NCI-H1417 (cell line): ENCODE measurements at places on chromosomes 2 and 18.

- DNase-seq, result no peak
Observed at GRCh38 chr2:55827855-55828254, 95.7 kb downstream of the EFEMP1 start.

- peak; percentile 88 for DNase-seq
Observed at GRCh38 chr2:240136013-240136670, at the start of gene COPS9. Gene COPS9 (minus strand): TSS chr2:240136305. CDS start chr2:240136284, 21 bp downstream.

GRCh38 chr2:62296832-62297623 is 101.1 kb downstream of the B3GNT2 start:
- no peak for DNase-seq

DNA sequence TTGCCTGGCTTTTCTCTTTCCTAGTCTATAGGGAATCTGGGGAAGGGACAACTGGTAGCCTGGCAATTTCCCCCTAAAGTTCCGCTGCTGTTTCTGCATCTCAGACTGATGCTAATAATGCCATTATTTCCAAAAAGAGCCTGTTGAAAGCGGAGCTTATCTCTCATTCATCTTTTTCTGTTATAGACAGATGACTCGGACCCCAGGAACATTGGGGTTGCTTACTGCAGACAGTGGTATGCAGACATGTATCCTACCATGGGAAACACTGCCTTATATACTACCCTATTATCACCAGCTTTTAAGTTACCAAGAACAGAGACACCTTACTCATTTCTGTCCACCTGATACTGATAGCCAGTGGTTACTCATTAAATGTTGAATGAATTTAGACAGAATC is 15.3 kb downstream of the ETAA1 start:
- no peak for DNase-seq

DNA sequence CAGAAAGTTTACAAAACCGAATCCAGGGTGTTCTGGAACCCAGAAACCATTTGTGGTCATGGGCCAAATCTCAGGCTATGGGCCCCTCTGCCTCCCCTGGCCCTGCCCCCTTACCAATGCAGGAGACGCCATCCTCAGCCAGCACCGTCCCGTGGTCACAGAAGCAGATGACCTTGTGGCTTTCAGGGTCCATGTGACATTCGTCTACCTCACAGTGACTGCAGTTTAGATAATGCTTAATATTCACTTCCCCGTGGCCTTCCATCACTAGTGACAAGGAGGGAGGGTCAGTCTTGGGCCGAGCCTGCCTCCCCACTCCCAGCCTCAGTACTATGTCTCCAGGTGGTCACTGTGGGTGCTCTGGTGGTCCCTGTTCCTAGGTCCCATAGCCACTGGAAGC is 111.6 kb downstream of the CLIP4 start:
- no peak for DNase-seq

DNA sequence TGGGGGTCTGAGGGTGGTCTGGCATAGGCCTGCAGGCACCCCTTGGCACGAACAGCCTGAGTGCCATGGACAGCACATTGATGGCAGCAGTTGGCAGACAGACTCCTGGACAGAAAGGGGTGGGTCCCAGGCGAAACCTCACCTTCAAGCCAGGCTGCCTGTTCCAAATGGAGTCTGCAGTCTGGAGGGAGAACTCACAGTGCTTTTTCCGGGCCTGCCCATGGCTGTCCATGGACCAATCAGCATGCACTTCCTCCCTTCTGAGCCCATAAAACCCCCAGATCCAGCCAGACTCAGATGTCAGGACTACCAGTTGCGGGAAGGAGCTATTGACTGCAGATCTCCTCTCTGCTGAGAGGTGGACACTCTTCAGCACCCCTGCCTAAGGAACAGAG is 694.6 kb upstream of the ACVR2A start:
- no peak for DNase-seq

DNA sequence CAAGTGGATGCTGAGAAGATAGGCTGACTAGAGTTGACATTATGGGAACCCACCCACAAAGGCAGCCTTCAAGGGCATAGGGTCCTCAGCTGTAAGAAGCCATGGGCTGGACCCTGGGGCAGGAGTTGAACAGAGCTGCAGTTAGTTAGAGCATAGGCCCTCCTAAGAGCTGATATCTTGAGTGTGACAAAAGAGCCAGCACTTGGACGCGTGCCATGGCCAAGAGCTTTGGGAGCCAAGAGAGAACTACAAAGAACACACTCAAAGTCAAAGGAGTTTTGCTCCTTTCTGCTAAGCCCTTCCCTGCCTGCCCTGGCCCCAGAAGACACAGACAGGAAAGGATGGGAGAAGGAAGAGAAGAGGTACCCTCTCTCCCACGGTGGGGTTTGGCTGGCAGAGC is 29.9 kb upstream of the AGAP1 start:
- DNase-seq, result no peak

GRCh38 chr2:235494716-235495372 is 1.0 kb downstream of the AGAP1 start:
- peak; percentile 66 for DNase-seq

DNA sequence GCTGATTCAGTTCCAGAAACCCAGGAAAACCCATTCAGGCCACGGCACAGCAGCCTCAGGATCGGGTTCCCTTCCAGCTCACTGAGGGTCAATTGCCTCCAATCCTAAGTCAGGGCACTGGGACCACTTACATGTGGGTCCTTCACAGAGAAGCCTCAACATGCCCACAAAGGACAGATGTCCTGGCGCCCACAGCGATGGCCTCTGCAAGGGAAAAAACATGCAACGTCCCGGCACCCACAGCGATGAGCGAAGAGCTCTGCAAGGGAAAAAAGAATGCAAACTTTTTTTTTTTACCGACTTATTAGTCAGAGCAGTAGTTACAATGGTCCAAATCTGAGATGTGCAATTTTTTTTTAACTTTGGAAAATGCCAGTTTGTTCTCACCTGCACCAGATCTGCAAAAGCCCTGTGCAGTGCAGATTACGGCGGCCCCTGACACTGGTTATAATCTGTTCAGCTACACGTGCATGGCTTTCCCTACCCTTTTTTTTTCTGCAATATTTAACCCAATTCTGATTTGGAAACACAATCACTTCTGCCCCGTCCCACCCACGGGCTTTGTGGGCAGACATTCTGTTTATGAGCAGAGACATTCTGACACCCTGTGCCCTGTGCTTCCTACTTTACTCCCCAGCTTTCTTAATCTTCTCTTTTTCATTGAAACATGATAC is 159.3 kb upstream of the SALL3 start:
- DNase-seq, result no peak
